ENCODE measurements at places on chromosomes 4 and X.

GRCh38 chr4:141330616-141331015, 109.9 kb downstream of the ZNF330 start:
- DNase-seq: no peak

- DNase-seq: no peak
These were observed 48.4 kb upstream of the RPS6KA3 start for GRCh38 chrX:20315140-20315539.

DNA sequence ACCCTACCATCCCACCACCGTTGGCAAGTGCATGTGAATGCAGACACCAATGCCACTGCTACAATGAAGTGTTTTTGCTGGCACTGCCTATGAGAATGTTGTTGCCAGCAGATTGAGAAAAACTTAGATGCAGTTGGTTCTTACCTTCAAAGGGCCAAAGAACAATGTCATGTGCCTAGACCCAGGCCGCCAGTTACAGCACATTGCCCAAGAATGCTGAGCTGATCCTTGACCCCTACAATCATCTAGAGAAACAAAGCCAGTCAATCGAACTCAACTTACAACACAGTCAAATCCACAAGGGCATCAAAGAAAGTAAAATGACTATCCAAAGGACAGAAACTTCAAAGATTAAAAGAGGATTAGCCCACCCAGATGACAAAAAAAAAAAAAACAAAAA, 102.4 kb upstream of the SPIN4 start:
- DNase-seq: no peak

DNA sequence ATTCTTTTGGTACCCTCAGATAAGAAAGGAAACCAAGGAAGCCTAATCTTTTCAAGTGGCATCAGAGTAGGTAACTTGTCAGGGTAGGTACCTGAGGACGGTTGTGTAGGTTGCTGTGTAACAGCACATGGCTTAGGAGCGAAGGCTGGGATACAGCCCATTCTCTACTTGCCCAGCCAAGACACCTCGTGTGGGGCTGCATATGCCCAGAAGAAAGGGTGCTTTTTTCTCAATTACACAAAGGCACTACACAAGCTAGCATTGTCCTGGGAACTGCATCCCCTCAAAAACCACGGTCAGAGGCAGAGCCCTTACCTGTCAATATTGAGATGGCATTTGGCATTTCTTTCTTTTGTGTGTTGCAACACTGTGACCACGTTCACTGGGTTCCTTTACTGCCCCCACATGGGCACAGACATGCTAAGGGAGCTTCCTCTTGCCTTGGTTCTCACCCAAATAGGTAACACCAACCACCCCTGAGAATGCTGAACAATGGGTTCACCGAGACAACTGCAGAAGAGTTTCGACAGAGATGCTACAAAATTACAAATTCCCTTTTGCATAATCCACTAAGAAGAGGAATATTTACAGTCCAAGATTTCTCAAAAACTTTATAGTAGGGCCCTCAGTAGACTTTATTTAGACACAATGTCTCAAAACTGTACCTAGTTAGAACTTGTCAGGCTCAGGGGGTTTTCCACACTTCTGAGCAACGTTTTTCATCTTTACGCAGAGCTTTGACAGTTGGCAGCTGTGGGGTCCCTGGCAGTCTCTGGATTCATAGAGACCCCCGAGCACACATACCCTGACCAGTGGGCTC, 35.8 kb upstream of the TNIP3 start:
- DNase-seq: no peak

DNA sequence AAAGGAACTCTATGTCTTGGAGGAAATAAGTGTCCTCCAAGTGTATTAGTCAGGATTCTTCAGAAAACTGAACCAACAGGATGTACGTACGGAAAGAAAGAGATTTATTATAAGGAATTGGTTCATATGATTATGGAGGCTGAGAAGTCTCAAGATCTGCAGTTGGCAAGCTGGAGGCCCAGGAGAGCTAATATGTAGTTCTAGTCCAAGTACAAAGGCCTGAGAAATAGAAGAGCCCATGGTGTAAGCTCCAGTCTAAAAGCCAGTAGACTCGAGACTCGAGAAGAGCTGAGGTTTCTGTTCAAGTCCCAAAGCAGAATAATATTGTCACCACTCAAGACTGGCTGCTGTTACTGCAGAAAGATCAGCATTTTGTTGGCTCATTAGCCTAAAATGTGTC, 65.3 kb upstream of the EFNB1 start:
- no peak for DNase-seq

Measured in NCI-H1930 (cell line).